ENCODE measurements at places on chromosomes 2 and 18.
A peak's percentile ranks its signal among the peaks of the same experiment; 100 is the strongest.

DNA sequence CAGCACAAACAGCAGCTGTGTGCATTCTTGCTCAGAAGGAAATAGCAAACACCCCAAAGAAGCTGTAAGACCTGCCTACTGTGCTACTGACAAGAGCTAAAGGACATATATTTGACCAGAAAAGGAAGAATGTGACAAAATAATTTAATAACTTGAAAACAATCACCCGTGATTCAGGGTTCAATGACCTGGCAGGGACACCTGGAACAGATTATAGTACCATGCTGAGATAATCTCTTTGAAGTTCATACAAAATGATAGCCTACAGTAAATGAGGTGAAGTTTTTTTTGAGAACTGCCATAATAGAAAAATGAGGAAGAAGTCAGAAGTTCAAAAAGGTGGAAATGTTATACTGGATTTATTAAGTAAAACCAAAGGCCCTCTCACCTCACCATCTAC is 324.8 kb upstream of the GULP1 start:
- no peak for DNase-seq

DNA sequence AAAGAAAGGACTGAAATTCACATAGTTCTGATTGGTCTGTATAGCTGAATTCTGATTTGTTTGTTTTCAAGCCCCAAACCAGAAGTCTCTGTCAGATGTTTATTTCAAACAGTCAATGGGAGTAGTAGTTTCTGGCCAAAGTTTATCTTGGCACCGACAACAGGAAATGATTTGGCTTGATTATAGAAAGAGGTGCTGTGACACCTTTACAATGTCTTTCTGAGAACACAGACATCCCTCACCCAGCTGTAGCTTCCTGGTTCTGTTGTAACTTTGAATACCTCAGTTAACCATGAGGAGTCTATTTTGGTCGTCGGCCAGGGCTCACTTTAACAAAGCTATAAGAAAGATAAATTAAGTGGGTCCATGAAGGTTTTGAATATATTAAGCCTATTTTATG is 545.0 kb upstream of the ZNF804A start:
- no peak for DNase-seq

DNA sequence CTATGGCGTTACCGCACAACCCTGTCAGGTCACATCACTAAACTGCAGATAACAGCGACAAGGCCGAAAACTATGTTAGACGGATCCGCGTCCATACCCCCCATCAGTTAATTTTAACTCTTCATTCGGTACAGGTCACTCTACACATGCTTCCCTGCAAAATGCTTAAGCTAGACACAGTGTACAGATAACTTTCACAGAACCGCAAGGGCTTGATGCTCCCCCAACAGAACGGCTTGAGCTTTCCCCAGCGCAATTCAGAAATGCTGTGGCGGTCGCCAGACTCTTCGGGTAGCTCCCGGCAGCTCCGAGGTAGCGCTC is 283 bp upstream of the RBBP8 start:
- no peak for DNase-seq

- peak; percentile 58 for DNase-seq
Measured at GRCh38 chr2:50125246-50125645, 906.7 kb downstream of the NRXN1 start.

DNA sequence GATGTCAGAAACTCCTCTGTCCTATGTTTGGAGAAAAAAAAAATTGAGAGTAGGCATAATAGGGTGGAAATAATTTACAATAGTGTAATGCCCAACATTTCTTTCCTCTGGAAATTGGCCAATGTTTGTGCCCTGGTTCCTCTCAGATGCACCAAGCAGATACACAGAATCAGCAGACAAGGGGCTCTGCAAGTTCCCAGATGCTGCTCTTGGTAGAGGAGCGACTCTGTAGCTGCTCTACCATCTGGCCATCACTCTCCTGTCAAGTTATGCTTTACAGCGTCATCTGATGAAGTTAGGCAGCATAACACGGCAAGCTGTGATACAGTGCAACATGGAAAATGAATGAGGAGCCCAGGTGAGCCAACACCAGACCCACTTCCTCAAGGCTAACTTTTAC is 1.6 kb downstream of the DYTN start:
- DNase-seq = no peak

DNA sequence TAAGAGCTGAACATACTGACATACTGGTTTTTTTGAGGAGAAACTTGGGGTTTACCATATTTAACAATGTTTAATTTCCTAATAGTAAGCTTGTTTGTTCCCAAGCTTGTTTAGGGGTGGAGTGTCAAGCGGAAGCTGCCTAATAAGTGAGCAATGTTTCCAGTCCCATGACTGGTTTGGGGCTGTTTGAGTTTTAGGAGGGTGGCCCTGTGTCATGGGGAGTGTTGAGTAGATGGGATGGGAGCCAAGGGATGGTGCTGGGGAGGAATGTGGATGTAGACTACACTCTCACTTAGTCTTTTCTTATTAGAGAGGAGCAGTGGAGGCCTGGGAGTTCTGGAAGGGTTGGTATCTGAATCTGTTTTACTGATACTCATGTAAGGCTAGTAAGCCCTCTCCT is 128.5 kb downstream of the TANC1 start:
- DNase-seq = no peak

DNA sequence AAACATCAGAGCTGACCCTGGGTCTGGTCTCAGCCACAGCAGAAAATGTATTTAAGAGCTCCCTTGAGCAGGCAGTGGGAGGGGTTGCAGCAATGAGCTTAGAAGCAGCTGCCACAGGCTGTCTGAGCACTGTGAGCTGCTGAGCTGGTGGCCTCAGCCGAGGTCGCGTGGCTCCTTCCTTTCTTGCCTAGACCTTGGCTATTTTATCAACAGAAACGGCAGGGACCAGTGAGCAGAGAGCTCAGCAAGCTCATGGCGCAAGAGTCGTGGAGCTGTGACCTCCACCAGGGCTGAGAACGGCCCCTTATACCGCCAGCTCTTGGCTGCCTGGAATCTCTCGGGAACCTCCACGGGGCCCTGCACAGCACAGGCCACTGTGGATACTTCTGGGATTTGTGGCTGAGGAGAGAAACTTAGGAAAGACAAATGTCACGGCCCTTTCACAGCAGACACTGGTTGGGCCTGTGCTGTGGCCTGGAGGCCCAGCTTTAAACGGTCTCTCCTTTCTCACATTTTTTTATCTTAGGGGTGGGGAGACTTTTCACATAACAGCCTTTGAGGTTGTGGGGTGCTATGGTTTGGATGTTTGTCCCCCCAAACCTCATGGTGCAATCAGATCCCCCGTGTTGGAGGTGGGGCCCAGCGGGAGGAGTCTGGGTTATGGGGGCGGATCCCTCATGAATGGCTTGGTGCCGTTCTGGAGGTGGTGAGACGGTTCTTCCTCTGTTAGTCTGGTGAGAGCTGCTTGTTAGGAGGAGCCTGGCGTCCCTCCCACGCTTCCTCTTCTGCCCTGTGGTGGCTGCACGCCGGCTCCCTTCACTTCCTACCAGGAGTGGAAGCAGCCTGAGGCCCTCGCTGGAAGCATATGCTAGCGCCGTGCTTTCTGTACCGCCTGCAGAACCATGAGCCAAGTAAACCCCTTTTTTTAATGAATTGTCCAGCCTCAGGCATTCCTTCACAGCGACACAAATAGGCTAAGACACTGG is 1.7 kb downstream of the ALLC start:
- DNase-seq = peak; percentile 2

- no peak for DNase-seq
Measured at GRCh38 chr2:122100346-122100745, 344.9 kb downstream of the TSN start.

- no peak for DNase-seq
Measured at GRCh38 chr2:34646901-34647300, 1047.8 kb upstream of the FAM98A start.

DNA sequence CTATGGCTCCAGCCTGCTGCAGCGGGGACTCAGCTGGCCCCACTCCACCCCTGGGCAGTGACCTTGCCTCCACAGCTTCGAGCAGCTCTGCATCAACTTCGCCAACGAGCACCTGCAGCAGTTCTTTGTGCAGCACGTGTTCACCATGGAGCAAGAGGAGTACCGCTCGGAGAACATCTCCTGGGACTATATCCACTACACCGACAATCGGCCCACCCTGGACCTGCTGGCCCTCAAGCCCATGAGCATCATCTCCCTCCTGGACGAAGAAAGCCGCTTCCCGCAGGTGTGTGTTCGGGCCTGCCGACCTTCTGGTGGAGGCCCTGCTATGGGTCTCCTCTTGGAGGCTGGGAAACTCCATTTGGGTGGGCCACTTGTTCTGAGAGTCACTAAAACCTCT is 48.6 kb downstream of the MYO7B start:
- no peak for DNase-seq

DNA sequence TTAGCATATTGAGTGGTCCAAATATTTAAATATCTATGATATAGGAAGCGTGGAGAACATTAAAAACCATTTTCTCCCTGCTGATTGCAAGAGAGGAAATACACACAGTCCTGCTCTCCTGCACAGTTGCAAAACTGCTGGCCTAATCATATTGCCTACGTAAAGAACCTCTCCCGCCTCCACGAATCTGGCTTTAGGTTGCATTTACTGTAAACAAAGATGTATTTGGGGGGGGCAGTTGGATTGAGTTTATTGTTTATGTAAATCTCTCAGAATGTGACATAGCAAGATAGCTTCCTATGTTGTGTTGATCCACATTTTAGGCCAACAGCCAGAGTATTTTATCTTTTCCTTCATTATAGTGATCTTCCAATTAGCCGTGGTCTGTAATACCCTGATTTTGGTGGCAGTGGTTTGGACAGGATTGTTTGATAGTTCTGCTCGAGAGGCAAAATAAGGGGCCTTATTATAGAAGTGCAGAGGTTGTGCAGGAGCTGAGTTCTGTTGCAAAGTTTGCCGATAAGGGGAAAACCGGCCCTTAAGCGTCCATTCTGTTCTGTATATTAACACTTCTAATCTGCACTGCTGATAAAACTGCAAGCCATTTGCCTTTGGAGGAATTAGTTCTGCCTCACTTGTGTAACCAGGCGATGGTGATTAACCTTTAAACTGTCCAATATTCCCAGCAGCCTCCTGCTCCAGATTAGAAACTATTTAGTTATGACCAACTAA is 101.6 kb upstream of the SIX3 start:
- DNase-seq = no peak

GRCh38 chr2:199462956-199463692 is 5.4 kb upstream of the SATB2 start:
- DNase-seq = no peak

DNA sequence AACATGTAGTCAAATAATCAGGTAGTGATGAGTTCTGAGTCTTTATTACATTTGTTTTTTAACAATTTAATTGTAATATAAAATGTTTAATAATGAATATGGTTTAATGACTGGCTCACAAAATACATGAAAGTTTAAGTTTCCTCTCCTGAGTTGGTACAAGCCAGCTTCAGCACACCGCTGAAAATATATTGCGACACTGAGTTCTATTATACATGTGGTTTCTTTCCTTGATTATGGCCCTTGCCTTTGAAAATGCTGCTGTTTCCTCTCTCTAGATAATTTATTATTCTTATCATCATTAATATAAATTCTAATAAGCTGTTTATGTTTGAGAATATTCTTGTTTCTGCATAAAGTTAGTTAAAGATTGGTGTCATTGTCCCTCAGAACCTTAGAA is 249.3 kb downstream of the PARD3B start:
- no peak for DNase-seq

GRCh38 chr2:218272531-218273212 is 2.4 kb downstream of the PNKD start:
- DNase-seq = peak; percentile 81

DNA sequence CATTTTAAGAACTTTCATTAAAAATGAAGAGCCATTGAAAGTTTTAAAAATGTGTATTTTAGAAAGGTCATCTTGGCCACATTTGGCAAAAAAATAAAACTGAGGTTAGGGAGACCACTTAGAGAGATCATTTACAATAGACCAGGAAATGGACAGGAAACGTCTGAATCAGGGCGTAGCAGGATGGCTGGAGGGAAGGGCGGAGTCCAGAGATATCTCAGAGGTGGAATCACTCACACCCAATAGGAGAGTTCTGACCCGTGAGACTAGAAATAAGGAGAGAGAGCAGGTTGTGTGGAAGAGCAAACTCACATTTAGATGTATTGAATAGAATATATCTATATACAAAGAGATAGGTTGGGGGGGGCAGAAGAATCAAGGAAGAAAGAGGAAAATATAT is 373.4 kb downstream of the METTL4 start:
- no peak for DNase-seq

DNA sequence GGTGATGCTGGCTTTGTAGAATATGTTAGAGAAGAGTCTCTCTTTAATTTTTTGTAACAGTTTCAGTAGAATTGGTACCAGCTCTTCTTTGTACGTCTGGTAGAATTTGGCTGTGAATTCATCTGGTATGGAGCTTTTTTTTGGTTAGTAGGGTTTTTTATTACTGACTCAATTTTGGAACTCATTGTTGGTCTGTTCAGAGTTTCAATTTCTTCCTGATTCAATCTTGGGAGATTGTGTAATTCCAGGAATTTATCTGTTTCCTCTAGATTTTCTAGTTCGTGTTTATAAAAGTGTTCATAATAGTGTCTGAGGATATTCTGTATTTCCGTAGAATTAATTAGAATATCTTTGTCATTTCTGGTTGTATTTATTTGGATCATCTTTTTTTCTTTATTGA is 943.5 kb downstream of the TRIB2 start:
- no peak for DNase-seq

GRCh38 chr2:23602116-23602515 is 217.1 kb downstream of the KLHL29 start:
- no peak for DNase-seq

- DNase-seq = no peak
Measured at GRCh38 chr2:9811679-9812511, 31.4 kb upstream of the TAF1B start.

DNA sequence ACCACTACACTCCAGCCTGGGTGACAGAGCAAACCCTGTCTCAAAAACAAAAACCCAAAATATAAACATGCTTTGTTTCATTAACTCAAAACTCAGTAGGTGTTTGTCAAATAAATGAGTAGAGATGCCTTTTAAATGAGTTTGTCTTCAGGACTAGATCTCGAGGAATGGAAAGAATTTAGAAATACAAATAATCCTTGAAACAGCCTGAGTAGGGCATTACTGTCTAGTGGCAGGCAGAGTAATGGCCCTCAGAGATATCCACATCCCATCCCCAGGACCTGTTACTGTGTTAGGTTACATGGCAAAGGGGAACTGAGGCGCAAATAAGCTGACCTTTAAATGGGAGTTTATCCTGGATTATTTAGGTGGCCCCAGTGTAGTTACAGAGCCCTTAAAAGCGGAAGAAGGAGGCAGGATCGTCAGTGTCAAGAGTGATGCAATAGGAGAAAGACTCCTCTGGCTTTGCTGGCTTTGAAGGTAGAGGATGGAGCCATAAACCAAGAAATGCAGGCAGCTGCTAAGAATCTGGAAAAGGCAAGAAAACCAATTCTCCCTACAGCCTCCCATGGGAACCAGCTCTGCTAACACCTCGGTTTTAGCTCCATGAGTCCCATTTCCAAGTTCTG is 63.0 kb downstream of the CABLES1 start:
- DNase-seq = no peak

Data from skin of body (tissue), 3 donors.